ENCODE measurements at places on chromosomes 3 and 15.

GRCh38 chr3:45273681-45274515 lies 47.8 kb upstream of the TMEM158 start:
- DNase-seq: no peak

DNA sequence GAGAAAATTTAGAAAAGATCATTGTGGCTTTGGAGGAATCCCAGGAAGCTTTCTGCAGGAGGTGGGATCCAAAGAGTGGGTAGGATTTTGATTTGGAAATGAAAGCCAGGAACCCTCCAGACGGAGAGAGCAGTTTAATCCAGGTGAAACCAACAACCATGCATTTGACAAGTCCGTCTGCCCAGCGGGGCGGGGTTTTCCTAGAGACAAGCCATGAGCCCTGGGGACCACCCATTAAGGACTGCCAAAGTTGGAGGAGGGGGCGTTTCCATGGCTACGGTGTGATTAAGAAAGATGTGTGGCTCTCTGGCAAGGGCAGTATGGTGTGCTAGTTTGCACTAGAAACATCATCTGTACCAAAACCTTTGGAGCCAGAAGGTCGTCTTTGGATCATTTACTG lies 53.4 kb downstream of the SRGAP3 start:
- DNase-seq: no peak

DNA sequence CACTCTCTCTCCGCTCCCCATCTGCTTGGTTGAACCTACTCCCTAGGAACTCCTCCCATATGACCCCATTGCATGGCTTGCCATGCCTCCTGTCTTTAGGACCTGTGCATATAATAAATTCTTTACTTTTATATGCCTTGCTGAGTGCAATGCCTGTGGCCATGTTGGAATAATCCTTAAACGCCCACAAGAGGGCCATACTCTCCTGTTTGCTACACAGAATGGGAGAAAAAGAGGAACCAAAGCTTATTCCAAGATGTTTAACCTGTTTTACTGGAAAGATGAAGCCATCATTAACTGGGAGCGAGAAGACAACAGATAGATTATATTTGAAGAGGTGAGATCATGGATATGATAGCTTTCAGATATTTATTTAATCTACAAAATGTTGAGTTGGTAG lies 1097.8 kb downstream of the NAALADL2 start:
- DNase-seq: no peak

DNA sequence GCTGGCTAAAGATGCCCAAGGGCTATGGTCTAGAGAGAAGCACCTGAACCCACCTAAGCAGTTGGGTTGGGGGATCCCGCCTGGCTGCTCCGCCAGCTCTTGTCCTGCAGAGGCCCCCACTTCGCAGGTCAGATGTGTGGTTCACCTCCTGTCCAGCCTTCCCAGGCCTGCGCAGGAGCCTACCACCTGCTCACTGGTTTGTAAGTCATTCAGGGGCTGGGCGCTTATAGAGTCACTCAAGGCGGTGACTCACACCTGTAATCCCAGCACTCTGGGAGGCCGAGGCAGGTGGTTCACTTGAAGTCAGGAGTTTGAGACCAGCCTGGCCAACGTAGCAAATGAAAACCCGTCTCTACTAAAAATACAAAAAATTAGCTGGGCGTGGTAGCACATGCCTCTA lies 3.9 kb upstream of the FURIN start:
- DNase-seq: no peak

GRCh38 chr15:69390575-69390974 lies 23.6 kb upstream of the KIF23 start:
- DNase-seq: no peak

GRCh38 chr3:3023111-3023745 lies 86.9 kb downstream of the IL5RA start:
- DNase-seq: no peak

All from right kidney (tissue), 9 donors.